Lung (tissue), 17 donors: ENCODE measurements at places on chromosomes 7 and 10. TPM values are rescaled to one million over a fixed set of nuclear protein-coding genes. Genes with fewer than 3 reads are reported as not detected.

DNA sequence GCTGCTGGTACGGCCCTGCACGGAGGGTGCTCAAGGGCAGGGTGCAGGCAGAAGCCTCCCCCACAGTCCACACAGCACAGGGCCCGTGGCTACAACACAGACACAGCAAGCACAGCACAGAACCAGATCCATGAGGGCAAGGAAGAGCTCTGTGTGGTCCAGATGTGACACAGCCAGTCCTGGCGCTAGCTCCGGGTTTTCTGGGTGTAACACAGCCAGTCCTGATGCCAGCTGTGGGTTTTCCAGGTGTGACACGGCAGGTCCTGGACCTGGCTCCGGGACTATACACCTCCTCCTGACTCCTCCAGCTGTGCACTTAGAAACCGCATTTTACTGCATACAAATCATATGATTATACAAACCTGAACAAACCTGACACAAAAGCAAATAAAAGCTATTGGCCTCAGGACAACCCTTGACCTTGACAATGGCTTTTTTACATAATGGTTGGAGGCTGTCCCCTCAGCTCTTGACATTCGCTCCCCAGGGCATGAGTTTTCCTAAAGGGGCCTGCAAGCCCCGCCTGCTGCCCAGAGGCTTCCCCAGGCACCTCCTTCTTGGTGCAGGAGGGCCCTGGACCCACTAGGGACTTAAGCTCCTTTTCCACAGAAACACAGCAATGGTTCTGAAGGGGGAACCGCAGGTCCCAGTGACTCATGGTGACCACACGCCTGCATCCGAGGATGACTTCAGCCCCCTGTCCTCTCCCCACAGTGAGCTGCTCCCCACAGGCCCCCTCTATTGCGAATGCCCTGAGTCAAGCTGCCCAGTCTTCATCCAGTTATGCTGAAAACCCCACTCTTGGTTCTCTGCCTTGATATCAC, 209.6 kb downstream of the PTPRN2 start:
- DNase-seq = no peak

GRCh38 chr10:484441-484924, 205.0 kb downstream of the DIP2C start:
- DNase-seq = peak; percentile 35

GRCh38 chr7:92133133-92133736, 1.0 kb downstream of the CYP51A1 start:
- DNase-seq = no peak

Gene SMNDC1
- 24.4 TPM for total RNA-seq

DNA sequence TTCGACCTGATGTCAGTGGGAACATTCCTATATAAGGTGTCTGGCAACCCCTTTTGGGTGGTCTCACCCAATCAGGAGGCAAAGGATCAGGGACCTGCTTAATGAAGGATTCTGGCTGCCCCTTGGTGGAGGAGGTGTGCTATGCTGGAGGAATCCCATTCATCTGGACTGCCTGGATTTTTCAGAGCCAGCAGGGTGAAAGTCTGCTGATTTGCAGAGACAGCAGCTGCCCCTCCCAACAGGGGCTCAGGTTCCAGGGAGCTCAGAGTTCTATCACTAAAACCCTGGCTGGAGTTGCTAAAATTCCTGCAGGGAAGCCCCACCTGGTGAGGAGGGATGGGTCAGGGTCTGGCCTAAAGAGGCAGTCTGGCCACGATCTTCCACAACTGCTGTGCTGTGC, 398.5 kb upstream of the CNTNAP2 start:
- DNase-seq = no peak

- DNase-seq = no peak
Measured at GRCh38 chr7:158323741-158324396, 263.8 kb downstream of the PTPRN2 start.

DNA sequence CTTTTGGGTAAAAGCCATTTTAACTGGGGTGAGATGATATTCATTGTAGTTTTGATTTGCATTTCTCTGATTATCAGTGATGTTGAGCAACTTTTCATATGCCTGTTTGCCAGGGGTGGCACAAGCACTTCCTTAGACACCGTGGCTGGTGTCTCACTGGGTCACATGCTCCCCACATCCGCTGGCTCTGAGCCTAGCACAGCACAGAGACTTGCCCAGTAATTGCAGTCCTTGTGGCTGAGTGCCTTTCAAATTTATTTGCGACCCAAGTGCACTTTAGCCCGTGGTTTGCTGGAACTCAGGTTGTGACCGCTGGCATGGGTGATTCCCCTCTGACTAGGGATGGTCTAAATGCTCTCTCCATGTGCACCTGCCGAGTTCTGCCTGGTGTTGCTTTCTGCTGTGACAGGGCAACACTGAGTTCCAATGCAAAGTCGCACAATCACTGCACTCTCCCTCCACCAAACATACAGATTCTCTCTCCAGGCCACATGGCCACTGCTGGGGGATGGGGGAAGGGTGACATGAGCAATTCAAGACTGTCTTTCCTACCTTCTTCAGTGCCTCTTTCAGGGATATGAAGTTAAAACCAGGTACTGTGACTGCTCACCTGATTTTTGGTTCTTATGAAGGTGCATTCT, 66.5 kb downstream of the ZNF277 start:
- DNase-seq = no peak

Gene THNSL1
- 3.6 TPM for total RNA-seq

Gene SAP25
- 1.9 TPM for total RNA-seq

Gene CFAP70
- 17.2 TPM for total RNA-seq

Gene GPC2
- 1.4 TPM for total RNA-seq

Gene DOCK1
- total RNA-seq = 102 TPM

DNA sequence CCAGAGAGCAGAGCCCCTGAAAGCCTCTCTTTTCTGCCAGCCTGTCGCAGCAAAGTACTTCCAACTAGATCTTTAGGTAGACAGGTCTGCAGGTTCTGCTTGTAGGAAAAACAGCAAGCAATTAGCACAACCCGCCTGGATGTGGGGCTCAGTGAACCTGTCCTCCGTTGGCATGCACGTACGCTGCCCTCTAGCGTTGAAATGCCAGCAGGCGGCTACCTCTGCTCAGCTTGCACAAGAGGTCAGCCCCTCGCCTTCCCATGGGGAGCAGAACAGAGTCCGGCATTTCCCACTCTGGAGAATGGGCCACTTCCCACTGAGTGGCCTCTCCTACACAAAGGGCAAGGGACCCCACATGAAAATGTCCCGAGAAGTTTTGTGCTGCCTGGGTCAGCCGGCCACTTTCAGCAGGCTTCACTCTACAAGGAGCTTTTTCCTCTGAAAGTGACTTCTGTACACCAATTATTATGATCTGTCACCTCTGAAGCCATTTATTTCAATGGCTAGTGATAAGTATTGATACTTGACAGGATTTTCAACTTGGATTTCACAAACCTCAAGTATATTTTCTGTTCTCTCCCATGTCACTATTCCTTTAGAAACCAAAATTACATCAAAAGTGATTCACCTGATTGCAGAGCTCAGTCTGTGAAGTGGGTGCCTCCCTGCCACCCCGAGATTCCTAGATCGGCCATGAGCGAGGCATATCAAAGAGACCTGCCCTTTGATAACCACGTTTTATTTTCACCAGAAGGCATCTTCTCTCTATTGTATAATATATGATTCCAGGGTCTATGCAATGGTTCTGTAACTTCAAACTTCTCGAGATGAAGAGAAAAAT, 56.7 kb downstream of the JCAD start:
- peak; percentile 65 for DNase-seq
